ENCODE measurements at places on chromosomes 5 and 9.

GRCh38 chr5:14240359-14240758, 97.2 kb downstream of the TRIO start:
- peak; percentile 60 for DNase-seq

GRCh38 chr9:9392755-9393154, 1220.0 kb downstream of the PTPRD start:
- DNase-seq = no peak

GRCh38 chr5:133521801-133522200, 90.5 kb downstream of the FSTL4 start:
- DNase-seq = no peak

GRCh38 chr5:150447188-150447587, 2.4 kb downstream of the RPS14 start:
- DNase-seq = no peak

GRCh38 chr5:3835811-3836210, 240.2 kb downstream of the IRX1 start:
- DNase-seq = no peak

DNA sequence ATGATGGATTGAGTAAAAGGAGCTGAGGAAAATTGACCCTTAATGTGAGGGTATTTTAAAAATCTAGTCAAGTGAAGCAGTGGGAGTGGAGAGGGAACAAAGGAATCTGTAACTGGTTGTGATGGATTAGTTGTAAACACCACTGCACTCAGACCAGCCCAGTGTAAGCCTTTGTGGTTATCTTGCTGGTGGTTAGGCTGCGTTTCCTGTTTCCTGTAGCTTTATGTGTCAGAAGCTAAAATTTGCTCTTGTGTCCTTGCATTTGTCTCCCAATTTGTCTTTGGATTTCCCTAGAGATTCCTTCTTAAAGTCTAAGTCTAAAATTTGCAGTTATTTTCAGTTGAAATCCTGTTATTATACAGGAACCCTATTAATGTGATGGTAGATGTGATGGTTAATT, 6.3 kb downstream of the IFNA21 start:
- no peak for DNase-seq

- DNase-seq = peak; percentile 91
These were observed 19.2 kb upstream of the TOR1B start for GRCh38 chr9:129783516-129784361.

- no peak for DNase-seq
These were observed 348.8 kb upstream of the CLINT1 start for GRCh38 chr5:158207733-158208132.

DNA sequence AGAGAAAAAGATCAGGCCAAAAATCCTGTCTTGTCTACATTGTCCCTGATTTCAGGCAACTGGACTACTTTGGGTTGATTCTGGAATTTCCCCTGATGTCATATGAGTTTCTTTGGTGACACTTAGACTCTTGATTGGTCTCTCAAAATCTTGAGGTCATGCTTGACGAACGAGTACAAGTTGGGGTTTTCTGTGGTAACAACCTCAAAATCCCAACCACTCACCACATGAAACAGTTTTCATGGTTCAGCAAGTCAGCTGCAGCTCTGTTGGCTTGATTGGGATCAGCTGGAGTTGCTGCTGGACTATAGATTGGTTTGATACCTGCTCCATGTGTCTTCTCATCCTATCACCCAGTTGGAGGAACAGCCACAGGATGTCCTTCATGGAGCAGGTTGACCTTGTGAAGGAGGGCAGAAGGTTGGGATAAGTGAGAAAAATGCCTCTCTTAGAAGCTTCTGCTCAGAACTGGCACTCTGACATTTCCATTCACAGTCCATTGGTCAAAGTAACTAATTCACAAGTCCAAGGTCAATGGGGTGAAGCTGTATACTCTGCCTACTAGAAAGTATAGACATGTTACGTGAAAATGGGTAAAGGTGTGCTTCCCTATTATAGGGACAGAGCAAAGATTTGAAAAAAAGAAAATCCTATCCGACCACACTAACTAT, 284.5 kb downstream of the SH3GL2 start:
- no peak for DNase-seq

DNA sequence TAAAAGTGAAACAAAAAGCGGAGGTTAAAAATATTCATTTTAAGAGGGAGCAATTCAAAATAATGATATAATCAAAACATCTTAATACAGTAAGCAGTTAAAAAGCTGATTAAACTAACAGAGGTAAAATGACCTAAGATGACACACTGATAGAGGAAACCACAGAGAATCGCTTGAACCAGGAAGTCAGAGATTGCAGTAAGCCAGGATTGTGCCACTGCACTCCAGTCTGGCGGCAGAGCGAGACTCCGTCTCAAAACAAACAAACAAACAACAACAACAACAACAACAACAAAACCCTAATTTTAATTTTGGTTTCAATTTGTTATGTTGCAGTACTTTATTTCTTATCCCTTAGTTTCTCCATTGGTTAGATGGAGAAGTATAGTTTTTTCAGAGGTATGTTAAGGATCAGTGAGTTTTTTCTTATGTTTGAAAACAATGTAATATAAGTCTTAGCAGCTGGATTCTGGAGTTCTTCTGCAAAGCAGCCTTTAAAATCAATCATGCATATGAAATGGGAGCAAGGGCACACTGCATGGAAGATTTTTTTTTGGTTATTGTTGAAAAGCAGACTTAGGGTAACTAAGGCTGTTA, 58.5 kb downstream of the MLANA start:
- no peak for DNase-seq

GRCh38 chr9:84228130-84228720, 112.3 kb downstream of the SLC28A3 start:
- no peak for DNase-seq

DNA sequence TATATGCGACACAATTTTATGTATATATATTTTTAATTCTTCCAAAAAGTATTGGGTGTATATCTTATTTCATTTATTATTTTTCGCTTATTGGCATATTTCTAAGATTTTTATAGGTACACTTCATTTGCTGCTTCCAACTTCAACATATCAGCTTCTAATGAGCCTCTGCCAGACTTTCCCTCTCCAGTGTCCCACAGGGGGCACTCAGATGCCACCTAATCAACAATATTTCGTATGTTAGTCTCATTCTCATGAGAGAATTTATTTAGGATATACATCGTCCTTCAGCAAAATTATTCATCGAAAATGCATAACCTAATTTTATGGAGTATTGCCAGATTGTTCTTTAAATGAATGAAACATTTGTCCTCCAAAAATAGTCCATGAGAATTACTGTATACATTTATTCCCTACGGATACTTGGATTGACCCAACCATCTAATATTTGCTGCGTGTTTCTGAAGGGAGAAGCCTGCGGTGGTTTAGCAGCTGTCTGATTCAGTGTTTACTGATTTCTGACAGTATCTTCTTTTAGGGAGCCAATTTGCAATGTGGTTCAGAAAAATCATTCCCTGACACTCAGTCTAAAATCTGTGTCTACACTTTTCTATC, 100.6 kb upstream of the SELENOP start:
- DNase-seq = no peak

- no peak for DNase-seq
These were observed 32.1 kb downstream of the MTMR12 start for GRCh38 chr5:32280656-32281081.

GRCh38 chr5:88425124-88425523, 156.5 kb upstream of the TMEM161B start:
- DNase-seq = no peak

DNA sequence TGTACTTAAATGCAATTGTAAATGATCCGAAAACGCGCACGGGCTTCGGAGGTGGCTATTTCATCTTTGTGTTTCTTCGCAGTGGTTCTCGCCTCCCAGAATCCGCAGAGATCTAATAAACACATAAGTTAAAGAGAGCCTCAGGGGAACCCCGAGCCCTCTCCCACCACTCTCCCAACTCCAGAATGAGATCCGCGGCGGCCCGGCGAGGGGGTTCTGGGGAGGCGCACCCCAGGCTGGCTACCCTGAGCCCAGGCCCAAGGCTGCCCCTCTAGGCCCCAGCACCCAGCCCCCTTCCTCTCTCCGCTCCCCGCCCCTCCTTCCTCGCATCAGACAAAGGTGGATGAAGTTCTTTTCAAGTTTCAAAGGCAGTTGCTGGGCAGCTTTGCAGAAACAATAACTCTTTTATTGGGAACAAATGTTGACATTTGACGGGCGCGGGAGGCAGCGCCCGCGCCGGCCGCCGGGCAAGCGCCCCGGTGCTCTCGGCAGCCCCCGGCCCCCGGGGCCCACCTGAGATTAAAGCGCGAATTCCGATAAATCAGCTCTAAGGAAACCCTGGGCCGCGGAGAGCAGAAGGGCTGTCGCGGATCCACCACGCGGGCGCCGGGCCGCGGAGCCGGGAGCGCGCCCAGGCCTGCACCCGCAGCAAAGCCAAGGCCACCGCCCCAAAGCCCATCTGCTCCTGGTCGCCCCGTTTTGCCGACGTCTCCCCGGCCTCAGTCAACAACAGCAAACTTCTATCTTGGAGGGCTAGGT, 8.4 kb downstream of the IRX2 start:
- DNase-seq = no peak

DNA sequence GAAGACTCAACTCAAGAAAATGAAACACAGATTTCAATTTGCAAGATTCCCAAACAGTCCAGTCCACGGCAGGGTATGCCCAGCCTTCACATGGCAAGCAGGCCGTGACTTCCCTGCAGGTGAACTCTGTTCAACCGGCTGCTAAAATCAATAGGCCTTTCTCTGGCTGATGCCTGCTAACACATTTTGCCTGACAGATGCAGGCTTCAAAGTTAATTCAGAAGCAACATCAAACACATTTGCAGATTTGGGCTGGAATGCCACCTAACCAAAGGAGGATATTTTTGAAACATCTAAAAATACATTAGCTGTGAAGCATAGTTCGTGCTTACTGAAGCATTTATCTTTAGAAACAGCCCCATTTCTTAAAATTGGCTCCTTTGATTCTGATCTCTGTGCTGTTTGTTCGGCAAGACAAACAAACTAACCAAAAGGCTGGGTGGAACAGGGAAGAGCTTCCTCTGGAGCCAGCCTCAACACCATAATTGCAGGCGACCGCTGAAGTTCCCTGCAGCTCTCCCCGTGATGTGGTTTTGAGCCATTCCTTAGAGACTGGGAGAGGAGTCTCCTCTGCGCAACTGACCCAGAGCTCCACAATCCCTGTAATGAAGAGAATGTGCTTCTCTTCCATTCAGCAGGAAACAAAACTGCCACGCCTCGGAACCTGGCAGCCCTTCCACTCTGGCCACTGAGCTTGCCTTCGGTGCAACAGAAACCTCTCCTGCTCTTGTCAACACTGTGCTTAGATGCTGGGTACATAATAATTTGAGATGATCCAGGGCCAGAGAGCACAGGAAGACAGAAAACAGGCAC, 126.5 kb downstream of the MYO10 start:
- no peak for DNase-seq

DNA sequence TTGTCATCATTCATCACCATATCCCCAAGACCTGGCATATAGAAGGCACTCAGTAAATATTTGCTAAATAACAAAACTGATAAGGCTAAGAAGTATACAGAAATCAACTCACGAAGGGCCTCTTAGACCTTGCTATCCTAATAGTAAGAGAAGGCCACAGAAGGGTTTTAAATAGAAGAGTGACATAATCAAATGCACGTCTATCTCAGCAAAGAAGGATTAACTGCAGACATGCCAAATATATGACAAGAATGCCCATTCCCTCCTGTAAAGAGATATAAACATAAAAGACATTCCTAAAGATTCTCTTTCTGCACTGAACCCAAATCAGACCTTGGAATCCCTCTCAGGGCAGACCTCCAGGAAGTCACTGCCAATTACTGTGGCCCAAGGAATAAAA, 34.1 kb downstream of the ECPAS start:
- no peak for DNase-seq

- DNase-seq = no peak
These were observed 621.3 kb upstream of the ZNF608 start for GRCh38 chr5:125367702-125368101.

GRCh38 chr5:180026320-180026719, 45.2 kb downstream of the RNF130 start:
- peak; percentile 57 for DNase-seq

DNA sequence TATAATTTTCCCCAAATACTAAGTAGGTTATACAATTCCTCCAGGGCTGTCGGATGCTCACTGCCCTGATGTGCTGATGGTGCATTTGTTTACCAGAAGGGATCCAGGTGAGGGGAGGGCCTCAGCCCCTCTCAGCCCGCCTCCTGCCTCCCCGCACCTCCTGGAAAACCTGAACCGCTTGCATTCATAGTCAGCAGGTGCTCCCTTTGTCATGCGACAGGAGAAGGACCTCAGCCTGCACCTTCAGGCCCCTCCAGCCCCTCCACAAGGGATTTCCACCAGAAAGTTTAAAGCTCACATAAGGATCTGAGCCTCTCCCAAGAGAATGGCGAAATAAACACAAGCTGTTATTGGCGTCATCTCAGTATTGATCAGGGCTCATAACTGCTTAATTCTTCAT, 36.5 kb upstream of the NTNG2 start:
- no peak for DNase-seq

GRCh38 chr9:113541019-113541900, 77.7 kb downstream of the RGS3 start:
- peak; percentile 62 for DNase-seq

- DNase-seq = no peak
These were observed 108.0 kb upstream of the BRINP1 start for GRCh38 chr9:119477197-119477596.

GRCh38 chr9:125820100-125820804, 73.1 kb downstream of the PBX3 start:
- no peak for DNase-seq

DNA sequence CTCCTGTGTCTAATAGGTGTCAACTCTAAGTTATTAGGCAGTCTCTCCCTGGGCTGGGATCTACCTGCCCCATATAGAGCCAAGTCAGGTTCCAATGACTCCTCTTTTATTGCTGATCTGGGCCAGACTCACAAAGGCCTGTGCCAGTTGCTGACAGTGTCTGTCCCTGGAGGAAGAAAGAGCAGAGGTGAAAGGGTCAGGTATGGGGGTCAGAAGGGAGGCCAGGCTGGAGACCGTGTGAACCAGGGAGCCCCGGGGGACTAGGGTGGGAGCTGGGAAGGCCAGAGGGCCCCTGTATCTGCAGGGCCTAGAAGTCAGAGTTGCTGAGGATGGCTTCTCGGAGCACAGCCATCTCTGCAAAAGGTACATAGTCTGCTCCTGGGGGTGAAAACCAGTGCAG, 3.5 kb upstream of the HINT2 start:
- no peak for DNase-seq

GRCh38 chr5:139137697-139138096, 60.5 kb downstream of the SIL1 start:
- DNase-seq = peak; percentile 47

DNA sequence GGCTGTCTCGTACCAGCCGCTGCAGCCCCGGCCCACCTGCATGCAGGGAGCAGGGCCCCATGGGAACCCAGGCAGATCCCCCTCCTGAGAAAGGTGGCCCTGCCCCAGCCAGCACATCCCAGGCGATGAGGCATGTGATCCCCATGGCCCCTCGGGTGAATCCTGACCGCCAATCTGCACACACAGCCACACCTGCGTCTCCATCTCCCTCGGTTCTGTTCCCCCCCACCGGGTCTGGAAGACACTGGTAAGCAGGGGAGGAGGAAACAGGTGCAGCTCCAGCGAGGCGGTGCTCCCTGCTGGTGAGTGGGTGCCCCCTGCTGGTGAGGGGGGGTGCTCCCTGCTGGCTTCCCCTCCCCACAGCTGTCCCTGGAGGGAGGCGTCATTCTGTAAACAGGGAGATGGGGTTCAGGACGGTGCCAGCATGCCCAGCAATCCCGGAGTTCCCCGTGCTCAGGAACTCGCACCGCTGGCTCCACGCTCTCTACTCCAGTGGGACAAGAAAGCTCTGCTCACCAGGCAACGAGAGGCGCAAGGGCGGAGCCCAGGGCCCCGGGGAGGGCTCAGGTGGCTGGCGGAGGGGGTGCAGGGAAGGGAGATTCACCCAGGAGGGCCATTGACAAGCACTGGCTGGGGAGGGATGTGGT, 28.4 kb upstream of the SLC12A7 start:
- DNase-seq = peak; percentile 87

- no peak for DNase-seq
These were observed 406.3 kb downstream of the PDE4D start for GRCh38 chr5:59487068-59487686.

All from SK-N-SH (cell line).